ENCODE measurements at places on chromosomes 5 and 9.
A peak's percentile ranks its signal among the peaks of the same experiment; 100 is the strongest.

- no peak for DNase-seq
Measured at GRCh38 chr5:93886917-93887361, 145.5 kb upstream of the POU5F2 start.

DNA sequence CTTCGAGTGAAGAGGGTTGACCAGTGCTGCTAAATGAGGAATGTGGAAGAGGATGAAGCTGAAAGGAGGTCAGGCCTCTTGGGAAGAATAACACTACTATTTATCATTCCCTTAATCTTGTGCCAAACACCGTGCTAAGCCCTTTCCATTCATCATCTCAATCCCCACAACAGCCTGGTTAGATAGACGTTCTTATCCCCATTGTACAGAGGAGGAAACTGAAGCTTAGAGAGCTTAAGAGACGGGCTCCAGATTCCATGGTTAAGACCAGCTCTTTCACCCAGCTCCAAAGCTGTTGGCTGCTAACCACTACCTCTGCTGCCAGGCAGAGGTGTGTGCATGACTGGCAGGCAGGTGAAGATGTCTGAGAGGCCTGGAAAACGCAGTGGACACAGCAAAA, 868 bp upstream of the EPB41L4B start:
- DNase-seq = no peak

GRCh38 chr5:64518793-64519192, 13.0 kb downstream of the RGS7BP start:
- no peak for DNase-seq

GRCh38 chr9:33025572-33026342, 684 bp downstream of the DNAJA1 start:
- DNase-seq = peak; percentile 49

DNA sequence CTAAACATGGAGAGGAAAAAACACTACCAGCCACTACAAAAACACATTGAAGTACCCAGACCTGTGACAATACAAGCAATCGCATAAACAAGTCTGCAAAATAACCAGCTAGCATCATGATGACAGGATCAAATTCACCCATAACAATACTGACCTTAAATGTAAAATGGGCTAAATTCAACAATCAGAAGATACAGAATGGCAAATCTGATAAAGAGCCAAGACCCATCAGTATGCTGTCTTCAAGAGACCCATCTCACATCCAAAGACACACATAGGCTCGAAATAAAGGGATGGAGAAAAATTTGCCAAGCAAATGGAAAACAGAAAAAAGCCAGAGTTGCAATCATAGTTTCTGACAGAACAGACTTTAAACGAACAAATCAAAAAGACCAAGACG, 294.4 kb downstream of the MEF2C start:
- no peak for DNase-seq

Data from GM12892 (cell line).